ENCODE measurements at places on chromosomes 2 and 18.

- no peak for DNase-seq
Observed at GRCh38 chr2:148167855-148168254, 147.0 kb downstream of the MBD5 start.

DNA sequence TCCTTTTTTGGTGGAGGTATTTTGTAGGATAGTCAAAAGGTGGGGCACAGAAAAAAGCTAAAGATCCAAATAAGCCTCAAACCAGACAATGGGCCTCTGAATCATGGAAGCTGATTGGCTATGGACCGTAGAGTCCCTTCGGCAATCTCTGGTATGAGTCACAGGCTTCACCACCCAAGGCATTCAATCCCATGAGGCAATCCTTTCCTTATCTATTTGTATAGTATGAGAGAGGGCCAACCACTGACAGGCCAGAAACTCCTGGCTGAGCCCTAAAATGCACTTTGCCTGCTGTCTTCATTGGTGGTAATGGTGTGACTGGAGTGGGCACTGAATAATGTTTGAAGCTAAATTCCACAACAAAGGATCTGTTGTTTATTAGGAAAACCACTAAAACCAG lies 38.7 kb upstream of the MEX3C start:
- DNase-seq = no peak

GRCh38 chr2:74037379-74037860 lies 52.7 kb downstream of the TET3 start:
- no peak for DNase-seq

DNA sequence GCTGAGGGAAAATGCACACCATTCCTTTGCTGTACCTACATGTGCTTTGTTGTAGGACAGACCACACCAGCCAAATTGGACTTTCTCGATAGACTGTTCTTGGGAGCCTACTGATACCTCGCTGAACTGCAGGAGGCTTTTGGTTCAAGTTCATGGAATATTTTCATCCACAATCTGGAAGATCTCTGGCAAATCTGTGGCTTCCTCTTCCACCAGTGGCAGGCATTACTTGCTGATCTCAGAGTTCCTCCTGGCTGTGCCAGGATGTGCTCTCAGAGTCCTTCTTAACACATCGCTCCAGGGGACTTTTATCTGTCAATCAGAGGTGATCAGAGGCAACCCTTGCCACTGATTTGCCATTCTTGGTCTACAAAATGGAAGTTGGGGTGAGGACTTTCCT lies 87.7 kb downstream of the PTGR3 start:
- DNase-seq = no peak

DNA sequence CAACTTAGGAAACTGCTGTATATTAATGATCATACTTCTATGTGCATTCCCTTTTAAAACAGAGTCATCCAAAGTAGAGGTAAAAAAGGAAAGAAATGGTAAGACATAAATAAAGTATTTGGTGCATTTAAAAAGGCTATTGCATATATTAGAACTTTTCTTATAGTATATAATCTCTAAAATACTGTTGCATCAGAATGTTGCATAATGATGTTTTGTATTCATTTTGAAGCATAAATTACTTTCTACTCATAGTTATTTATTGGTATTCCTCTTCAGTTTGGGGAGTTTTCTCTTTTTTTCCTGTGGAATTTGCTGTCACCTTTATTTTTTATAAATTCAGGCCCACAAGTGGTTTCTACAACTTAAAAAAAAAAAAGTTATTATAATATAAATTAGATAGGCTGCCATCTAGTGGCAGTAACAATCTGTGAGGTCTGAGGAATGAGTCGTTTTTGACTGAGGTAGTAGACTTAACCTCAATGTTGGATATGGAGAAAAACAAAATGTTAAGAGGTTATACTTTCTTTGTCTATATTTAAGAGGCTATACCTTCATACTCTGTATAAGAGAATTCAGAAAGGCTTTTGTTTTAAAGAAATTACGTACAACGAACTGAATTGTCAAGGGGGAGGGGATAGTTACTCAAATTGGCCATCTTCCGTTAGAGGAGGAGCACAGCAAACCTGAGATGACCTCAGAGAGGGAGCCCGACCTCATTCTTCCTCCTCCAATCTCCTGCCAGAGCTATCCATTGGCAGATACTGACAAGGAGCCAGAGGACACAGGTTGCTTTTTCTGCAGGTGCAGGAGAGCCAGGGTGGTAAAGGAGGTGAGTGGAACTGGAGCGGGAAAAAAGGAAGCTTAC lies 23.8 kb downstream of the ANKAR start:
- DNase-seq = no peak

DNA sequence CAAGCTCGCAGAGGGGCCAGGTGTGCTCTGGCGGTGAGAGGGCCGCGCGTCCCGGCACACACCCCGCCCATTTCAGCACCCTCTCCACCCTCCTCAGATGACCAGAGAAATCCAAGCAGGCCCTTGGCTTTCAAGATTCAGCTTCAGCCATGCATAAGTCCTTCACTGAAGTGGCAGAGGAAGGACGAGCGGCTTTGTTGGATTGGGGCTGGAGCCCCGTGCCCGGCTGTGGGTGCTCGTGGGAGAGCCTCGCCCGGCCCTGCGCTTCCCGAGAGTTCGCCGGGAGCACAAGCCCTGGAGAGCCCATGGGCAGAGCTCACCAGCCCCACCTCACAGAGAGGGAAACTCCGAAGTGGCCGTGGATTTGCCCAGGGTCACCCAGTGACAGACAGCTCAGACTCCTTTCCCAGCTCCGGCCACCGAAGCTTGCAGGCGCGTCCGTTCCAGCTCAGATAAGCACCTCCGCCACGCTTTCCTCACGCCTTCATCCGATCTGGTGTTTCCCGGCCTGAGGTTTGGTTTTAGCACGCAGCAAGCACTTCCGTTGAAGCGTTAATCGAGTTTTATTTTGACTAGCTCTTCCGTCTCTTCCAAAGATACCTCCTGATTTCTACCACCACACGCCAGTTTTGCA lies 45.6 kb upstream of the MTCL1 start:
- DNase-seq = no peak

- no peak for DNase-seq
Observed at GRCh38 chr2:156006721-156007618, 325.6 kb downstream of the NR4A2 start.

DNA sequence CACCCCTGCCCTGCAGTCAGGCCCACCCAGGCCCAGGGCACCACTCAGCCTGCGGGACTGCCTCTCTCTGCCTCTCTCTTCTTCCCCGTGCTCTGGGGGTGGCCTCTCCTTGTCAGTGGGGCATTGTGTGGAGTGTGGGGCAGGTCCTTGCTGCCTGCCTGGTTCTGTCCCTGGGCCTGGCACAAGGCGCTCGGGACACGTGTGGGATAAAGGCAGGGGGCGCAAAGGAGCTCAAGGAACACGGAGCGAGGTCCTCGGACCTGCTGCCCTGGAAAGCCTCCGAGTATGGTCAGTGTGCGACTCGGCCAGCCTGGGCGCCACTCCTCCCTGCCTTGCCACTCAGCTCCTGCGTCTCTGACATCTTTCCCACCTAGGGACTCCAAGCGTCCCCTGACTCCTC lies 262.2 kb downstream of the HDAC4 start:
- DNase-seq = no peak

DNA sequence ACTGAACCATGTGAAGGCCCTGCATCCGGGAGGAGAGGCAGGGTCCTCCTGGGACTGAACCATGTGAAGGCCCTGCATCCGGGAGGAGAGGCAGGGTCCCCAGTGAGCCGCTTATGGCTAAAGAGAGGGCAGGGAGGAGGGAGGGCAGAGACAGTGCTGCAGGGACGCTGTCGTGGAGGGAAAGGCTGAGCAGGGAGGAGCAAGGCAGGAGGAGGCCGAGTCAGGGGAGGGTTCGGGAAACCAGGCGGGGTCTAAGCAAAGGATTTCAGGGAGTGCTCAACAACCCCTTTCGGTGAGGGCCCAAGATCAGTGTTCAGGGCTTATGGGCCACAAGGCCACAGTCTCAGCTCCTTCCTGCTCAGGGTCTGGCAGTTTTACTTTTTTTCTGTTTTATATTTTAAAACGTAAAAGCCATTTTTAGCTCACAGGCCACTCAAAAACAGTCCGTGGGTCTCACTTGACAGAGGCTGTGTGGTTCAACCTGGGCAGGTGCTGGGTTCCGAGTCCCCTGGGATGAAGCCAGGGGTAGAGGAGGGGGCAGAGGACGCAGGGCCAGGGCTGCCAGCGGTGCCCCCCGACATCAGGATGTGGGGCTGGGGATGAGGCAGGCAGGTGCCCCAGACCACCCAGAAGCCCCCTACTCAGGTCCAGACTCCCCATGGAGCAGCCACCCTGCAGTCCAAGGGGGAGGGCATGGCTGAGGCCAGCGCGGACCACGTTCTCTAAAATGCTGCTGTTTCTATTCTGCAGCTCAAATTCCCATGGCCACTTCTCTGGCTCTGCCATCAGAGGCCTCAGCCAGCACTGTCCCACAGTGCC lies 5.2 kb downstream of the TMEM18 start:
- DNase-seq = no peak

DNA sequence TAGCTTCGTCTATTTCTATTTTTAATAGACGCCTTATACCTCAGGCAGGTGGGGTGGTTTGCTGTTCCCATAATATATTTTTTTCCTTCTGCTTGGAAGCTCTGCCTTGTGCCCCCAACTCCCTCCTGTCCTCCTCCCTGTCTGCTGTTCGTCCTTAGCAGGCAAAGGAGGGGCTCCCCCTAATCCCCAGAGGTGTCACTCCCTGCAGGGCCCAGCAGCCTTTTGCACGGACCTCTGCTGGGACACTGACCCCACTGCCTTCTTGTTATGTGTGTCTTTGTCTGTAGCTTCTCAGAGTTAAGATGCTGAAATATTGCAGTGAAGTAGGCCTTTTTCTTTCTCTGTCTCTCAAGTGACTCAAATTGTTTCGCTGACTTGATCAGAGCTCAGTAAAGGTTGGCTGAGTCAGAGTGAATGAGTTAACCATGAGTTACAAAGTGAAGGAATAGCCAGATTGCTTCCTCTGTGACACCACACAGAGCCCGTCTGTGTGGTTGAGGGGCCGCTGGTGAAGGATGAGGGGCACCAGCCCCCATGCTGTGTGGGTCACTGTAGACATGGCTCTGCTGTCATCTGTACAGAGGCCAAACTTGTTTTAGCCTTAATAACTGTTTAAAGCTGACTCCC lies 47.7 kb downstream of the PRKCE start:
- no peak for DNase-seq

DNA sequence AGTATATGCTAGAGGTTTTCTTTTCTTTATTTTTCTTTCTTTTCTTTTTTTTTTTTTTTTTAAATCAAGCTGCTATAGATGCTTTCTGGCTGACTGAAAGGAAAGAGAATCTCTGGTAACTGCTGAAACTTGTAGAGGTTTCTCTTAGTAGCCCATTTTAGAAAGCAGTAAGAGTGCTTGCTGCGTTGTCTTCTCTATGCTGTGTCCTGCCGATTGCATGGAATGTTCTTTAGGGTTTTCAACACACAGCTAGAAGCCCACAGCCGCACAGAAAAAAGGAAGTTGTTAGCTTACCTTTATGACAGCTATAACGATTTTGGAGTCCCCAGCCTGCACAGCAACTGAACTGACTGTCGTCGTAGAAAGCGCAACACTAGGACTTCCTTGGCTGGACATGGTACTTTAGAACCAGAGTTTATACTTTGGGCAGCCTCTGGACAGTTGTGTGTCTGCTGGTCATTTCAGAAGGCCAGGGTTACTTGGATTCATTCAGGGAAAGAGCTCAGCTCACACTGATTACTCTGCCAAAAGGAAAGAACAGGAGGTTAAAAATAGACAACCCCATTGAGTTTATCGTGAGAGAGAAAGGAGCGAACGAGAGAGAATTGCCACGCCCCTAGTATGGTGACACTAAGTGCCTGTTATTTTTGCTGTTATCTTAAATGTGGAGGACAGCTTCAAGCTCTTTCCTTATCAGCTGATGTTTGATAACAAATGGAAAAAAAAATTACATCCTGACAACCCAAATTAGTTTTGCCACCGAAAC lies at the start of gene CCDC141:
CCDC141 (minus strand) TSS at position 592 of the 766 bp plus-strand sequence; CDS start at position 396, 196 bp downstream.
- no peak for DNase-seq

DNA sequence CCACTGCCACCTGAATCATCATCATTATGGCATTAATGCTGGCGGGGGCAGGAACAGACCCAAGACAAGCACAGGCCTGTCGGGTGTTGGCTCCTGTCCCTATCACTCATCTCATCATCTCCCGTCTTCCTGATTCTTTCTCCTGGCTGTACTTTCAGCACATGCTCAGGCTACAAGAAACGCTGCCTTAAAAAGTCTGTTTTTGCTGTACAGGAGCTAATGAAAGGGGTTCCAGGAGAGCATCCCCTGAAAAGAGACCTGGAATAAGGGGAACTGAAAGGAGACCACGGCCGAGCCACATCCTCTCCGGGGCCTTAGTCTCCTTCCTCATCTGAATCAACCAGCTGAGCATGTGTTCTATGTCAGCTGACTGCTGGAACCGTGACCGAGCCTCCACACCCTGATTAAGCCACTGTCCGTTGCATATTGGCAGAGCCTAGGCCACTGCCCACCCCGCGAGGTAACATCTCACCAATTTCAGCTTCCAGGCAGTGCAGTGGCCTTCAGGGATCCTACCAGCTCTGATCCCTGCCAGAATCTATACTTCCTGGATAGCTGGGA lies 62.6 kb downstream of the DNMT3A start:
- DNase-seq = no peak

- DNase-seq = no peak
Observed at GRCh38 chr2:190478572-190479195, 55.8 kb downstream of the NEMP2 start.

DNA sequence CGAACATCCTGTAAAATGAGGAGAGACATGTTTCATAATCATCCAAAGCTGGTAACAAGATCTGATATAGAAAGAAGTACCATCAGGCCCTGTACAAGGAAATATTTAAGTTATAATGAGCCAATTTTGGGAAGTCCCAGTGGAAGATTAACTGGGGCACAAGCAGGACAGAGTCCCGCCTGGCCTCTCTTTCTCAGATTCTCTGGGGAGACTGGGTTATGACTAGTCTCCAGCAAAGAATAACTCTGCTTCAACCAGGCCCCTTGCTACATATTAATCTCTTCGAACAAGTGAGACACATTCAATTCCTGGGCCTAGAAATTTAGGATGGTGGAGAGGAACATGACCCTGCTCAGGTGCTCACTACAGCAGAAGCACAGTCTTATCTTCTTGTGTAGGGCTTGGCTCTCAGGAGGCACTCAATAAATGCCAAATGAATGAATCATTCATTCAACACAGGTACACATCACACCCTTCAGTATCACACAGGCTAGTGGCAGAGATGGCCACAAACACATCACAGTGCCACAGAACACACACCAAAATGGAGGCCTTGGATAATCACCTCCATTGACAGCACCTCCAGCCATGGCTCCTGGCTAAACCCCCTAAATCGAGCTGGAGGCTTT lies 46.4 kb upstream of the RNF152 start:
- DNase-seq = no peak

All from stimulated activated CD8-positive, alpha-beta memory T cell treated with anti-CD3 and anti-CD28 coated beads, Interleukin-4, amount 100 ng/mL, for 1 hour (primary cell).